Stimulated activated CD4-positive, alpha-beta T cell treated with anti-CD3 and anti-CD28 coated beads, Interleukin-2, amount 100 ng/mL, for 24 hours (primary cell): ENCODE measurements at places on chromosomes 4 and X.

DNA sequence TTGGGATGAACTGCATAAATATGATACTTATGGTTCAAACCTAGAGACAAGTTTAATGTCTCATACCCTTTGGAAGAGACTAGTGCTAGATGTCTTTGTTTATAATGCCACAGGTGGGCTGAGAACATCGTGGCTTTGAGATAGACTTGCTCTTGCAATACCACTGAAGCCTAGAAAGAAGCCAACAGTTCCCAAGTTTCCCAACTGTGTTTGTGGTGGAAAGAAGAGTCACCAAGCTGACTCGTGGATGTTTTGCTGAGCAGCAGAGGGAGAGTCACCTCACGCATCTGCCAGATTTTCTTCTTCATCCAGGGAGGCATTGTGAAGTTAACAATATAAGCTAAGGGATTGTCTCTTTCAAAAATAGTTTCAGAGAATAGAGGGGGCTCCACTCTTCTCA lies 1076.2 kb downstream of the C4orf33 start:
- DNase-seq, result no peak

DNA sequence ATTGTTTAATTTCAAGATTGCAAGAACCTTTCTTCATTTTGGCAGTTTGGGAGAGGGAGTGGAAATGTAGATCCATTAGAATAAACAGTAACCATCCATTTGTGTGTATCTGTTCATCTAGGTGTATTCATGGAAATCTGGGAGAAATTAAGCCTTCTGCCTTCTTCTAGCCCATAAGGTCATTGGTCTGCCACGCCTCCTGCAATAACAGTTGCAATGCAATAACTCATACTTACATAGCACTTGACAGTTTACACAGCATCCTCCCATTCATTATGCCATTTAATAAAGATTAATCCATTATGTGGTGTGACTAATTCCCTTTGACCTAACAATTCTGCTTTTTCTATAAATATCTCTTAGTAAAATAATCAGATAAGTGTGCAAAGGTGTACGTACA lies 42.6 kb downstream of the SHROOM4 start:
- no peak for DNase-seq

GRCh38 chr4:73299548-73300280 lies 41.1 kb upstream of the ANKRD17 start:
- no peak for DNase-seq

- no peak for DNase-seq
Observed at GRCh38 chr4:126614356-126614855, 1018.4 kb upstream of the INTU start.
